NCI-H748 treated with DMSO at 0.1 percent for 48 hours (cell line): ENCODE measurements at places on chromosomes 7 and 10.

DNA sequence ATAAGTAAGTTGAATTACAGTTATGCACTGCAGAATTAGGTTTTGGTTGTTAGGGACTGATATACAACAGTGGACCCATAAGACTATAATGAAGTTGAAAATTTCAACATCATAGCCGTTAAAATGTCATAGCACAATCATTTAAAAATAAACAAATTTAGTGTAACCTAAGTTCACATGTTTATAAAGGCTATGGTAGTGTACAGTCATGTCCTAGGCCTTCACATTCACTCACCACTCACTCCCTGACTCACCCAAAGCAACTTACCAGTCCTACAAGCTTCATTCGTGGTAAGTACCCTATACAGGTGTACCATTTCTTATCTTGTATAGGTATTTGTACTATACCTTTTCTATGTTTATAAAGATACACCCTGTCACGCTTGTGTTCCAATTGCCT lies 113.7 kb downstream of the RAB11FIP2 start:
- no peak for DNase-seq

GRCh38 chr7:68671046-68671445 lies 927.2 kb upstream of the AUTS2 start:
- DNase-seq = no peak

- DNase-seq = peak; percentile 51
These were observed 22.1 kb upstream of the CARD11 start for GRCh38 chr7:3065724-3066143.

DNA sequence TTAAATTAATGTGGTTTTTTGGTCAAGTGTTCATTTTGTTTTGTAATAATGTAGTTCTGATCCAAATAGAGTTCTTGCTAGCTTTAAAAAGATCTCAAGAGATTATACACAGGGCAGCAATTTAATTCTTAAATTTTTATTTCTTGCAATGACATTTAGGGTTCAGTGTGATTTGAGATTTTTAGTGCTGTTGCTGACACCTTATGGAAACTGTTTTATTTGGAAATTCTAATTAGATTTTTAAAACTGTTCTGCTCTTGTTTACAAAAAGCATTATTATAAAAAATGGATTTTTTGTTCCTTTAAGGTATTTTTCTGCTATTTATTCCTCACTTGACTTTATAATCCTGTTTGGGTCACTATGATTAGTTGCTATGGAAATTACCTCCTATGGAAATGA lies 72.1 kb downstream of the RTKN2 start:
- DNase-seq = no peak

- no peak for DNase-seq
These were observed 208.9 kb downstream of the EBF3 start for GRCh38 chr10:129755158-129755591.
